NCI-H510A treated with DMSO at 0.1 percent for 48 hours (cell line): ENCODE measurements at places on chromosomes 6 and 20.
A peak's percentile ranks its signal among the peaks of the same experiment; 100 is the strongest.

DNA sequence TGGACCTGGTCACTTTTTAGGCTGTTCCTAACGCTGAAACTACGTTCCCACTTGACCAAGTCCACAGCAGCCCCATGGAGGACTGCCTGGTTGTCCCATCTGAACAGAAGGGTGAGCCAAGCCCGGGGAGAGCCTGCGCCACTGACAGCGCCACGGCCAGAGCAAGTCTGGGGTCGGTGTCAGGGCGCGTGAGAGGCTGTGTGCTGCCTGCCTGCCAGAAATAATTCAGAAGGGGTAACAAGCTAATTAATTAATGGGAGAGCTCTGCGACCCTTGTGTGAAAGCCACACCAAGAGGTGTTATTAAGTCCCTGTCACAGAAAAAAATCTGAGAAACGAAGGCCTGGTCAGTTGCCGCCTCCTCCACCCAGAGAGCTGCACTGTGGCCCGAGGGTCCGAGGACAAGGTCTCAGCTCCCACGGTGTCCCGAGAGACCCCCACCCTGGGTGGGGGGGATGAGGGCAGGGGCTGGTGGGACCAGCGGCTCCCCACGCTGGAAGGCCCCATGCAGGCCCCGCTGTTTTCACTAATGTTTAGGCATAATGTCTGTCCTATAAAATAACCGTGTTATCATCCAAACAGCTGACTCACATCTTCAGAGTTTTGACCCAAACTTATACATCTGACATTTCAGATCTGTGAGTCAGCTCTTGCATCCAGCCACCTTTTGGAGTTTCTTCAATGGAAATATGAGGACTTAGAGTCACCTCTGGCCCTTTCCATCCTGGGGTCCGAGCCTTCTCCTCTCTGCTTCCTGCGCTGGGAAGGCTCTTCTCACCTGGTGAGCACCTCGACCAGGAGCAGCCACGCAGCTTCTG lies 58.5 kb downstream of the DLL1 start:
- no peak for DNase-seq

GRCh38 chr20:19991854-19992253 lies 25.3 kb upstream of the NAA20 start:
- DNase-seq, result no peak

- no peak for DNase-seq
Measured at GRCh38 chr20:19232997-19233794, 20.8 kb downstream of the SLC24A3 start.

DNA sequence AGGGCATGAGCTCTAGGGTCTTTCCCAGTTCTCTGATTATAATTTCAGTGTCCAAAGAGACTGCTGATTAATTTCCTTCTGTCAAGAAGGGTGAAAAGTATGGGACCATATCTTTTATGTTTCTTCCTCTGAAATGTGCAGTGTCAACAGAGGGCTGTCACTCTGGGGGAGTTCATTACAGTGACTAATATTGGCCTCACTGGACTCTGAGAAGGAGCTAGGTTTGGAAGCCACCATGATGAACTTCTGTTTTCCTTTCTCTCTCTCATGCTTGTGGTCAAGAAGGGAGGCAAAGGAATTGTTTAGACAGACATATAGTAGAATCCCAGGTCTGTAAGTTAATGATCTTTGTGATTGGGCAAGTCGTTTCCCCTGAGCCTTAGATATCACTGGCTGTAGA lies 41.8 kb upstream of the BMP6 start:
- DNase-seq, result no peak

GRCh38 chr20:59903621-59904020 lies 29.8 kb downstream of the SYCP2 start:
- no peak for DNase-seq

DNA sequence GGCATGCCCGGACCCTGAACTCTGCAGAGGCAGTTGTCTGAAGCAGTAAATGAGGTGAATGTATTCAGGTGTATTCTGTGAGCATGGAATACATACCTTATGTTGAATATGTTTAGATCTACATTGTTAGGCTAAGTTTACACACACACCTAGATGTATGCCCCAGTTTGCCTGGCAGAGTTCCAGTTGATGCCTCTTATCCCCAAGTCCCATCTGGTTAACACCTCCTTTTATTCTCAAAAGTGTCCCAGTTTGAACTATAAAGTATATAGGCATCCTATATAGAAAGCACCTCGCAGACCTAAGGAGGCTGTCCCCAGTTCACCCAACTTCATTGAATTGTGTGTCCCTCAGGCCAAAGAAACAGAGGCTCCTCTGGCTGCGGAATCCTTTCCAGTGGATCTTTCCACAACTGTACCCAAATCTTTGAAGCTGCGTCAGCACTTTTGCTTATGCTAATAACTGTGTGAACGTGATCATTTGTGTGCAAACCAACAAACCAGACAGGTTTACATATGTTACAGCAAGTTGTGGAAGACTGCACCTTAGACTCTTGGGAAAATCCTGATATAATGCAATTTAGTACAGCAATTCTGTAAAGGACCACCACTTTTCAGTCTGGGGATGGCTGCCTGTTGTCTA lies 4.8 kb upstream of the DHX35 start:
- DNase-seq, result no peak

GRCh38 chr6:69935079-69935478 lies 68.7 kb downstream of the COL19A1 start:
- no peak for DNase-seq

DNA sequence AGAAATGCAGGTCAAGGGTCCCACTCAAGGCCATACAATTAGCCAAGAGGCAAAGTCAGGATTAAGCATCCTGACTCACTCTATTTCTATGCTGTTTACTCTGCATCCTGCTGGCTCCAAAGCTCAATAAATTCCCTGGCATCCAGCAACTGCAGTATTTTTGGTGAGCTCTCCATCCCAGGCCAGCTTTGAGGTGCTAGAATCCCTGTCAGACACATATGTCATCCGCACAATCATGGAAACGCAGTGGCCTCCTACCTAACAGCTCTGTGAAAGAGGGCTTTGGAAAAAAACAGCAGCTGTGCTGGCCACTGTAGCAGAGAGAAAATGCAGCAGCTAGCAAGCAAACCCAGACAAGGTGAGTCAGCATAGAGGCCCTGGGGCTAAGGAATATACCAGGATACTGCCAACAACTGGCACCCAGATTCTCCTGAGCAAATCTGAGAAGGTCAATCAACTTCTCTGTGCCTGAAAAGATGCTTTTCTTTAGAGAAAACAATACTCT lies 58.4 kb downstream of the ANKEF1 start:
- DNase-seq, result no peak

DNA sequence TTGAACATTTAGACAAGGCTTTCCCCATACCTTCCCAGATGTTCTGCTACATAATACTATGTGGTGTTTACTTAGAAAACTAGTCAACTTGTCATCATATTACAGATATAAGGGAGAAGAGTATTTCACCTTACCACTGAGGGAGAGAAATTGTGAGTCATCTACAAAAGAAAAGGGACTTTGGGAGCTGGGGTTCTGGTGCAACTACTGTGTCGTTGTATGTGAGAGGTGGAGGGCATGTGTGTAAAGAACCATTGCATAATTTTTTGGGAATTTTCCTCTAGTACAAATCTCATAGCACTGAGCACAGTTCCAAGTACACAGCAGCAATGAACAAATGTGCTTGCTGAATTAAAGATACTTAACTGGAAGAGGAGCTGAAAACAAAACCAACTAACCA lies 665.6 kb downstream of the DHX35 start:
- no peak for DNase-seq

DNA sequence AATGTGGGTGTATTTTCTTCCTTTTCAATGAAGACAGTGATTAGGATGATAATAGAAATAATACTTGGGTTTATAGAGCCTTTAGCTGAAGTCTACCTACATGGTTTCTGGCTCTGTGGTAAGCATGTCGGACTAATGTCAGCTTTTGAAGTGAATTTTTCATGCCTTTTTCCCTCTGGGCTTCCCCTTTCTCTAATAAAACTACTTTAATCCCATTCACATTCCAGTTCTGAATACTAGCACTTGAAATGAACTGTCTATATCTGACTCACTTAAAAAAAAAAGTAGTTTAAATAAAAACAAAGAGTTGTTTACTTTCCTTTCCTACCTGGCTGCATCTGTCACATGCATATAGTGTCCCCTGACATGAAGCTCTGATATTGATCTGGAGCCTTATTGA lies 545.9 kb upstream of the FLRT3 start:
- no peak for DNase-seq

DNA sequence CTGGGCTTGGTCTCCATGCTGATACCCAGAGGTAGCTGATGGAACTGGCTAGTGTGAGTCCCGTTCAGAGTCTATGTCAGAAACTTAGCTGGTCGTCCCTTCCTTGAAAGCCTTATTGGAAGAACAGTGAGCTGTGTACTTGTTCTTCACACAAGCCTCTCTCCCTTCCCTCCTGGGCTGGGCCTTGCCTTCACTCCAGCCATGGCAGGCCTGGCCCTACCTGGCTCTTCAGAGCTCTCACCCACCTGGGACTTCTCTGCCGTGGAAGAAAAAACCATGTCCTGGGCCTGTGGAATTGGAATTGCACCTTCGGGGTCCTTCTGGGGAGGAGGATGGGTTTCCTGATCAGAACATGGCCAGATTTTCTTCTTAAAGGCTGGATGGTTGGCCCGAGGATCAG lies 20.3 kb upstream of the ZNF831 start:
- DNase-seq, result no peak

DNA sequence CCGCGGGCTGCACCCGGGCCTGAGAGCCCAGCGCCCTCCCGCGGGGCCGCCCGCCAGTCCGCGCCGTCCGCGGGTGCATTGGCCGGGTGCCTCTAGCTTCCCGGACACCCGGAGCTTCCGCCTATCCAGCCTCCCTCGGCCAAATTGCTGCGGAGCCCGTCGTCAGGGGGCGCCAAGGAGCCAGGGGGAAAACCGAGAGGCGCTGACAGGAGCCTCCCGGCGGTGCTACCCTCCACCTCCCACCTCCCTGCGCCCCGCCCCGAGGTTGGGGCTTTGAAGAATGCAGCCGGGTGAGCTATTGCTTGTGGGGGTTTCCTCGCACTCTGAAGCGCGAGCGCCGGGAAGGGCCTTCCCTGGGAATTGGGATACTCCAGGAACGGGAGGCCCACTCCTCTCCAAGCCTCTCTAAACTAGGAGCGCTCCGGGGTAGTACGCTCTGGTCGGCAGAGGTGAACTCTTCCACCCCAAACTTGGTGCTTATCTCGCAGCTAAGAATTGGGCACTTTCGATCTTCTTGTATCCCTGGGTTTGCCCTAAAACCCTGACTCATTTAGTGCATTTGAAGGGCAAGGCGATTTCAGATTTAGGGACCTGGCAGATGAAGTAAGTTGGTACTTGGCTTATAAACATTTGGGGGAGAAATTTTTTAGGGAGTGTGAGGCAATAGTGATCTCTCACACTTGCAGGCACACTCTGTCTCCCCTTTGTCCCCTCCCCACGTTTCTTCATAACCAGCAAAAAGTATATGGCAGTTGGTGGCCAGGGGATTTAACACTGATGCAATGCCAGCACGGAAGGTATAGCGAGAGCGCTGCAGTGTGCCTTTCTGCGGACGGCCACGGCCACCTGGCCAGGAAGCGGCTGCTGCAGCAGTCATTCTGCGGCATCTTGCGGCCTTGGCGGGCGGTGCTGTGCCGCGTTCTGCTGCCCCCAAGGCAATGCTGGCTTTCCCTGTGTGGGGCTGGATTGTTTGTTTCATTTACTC lies 556 bp downstream of the BEND6 start:
- DNase-seq, result peak; percentile 96

- no peak for DNase-seq
Measured at GRCh38 chr6:7535498-7535897, 6.0 kb upstream of the DSP start.

DNA sequence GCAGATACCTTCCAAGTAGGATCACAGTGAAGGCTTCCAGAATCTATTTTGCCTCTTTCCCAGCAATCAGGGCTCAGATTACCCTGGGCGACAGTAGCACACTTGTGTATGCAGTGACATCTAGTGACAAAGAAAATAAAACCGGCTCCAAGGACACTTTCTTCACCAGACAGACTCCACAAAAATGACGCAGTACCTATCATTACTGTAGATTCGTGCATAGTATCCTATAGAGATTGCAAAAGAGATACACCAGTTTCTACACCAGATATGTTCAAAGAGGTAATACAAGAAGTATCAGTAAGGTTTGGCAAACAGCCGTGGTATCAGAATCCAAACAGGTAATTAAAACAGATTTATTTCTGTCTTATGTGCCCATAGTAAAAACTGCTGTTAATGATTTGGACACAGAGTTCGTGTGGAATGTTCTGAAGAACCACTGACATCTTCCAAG lies 600.4 kb upstream of the JAG1 start:
- DNase-seq, result peak; percentile 87

DNA sequence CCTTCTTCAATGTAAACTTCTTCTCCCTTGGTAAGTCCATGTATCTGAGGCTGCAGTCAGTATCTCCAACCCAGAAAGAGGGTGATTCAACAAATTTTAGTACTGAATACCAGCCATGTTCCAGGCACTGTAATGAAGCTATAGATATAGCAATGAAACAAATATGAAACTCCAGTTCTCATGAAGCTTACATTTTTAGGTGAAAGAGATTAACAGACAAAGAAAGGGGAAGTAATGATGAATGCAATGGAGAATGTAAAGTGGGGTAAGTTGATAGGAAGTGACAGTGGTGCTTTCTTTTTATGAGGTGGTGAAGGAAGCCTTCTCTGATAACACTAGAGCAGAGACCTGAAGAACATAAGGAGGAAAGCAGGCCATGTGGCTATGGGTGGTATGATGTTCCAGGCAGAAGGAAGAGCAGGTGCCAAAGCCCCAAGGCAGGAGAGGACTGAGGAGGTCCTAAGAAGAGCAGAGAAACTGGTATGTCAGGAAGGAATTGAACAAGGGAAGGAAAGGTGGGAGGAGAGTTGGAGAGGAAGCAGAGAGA lies 143.6 kb downstream of the TFAP2B start:
- no peak for DNase-seq

DNA sequence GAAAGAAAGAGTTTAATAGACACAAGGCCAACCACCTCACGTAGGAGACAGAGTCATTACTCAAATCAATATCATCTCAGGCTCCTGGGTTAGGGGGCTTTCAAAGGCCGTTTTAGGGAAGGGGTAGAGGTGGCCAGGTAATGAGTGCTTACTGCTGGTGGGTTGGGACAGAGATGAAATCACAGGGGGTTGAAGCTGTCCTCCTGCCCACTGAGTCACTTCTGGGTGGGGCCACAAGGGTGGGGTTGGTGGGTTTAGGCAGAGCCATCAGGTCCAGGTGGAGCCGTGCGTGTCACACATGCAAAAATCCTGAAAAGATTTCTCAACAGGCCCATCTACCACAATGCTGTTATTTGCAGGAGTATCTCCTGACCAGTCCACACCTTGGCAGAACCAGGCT lies 167.0 kb upstream of the EXOC2 start:
- DNase-seq, result no peak

- DNase-seq, result no peak
Measured at GRCh38 chr6:68635706-68636513, 828 bp downstream of the ADGRB3 start.

GRCh38 chr6:132130626-132131298 lies 179.6 kb upstream of the CCN2 start:
- no peak for DNase-seq
